ENCODE measurements at places on chromosomes 6 and 20. TPM values are rescaled to one million over a fixed set of nuclear protein-coding genes. Genes with fewer than 3 reads are reported as not detected.

DNA sequence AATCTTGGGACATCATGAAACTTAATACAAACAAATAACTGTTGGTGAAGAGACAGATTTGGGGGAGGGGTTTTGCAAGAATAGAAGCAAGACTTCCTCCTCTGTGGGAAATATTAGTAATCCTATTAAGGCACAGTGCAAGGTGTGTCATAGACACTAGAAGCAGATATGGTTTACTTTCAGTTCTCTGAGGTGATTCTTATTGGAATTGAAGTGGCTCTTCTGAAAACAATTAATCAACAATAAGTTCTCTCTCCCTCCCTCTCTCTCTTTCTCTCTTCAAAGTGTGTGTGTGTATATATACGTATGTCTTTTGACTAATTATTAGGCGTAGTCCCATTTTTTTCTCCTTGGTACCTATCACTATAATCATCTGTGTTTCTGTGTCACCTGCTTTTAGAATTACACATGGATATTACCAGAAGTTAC lies 99.8 kb downstream of the HIVEP2 start:
- no peak for DNase-seq

DNA sequence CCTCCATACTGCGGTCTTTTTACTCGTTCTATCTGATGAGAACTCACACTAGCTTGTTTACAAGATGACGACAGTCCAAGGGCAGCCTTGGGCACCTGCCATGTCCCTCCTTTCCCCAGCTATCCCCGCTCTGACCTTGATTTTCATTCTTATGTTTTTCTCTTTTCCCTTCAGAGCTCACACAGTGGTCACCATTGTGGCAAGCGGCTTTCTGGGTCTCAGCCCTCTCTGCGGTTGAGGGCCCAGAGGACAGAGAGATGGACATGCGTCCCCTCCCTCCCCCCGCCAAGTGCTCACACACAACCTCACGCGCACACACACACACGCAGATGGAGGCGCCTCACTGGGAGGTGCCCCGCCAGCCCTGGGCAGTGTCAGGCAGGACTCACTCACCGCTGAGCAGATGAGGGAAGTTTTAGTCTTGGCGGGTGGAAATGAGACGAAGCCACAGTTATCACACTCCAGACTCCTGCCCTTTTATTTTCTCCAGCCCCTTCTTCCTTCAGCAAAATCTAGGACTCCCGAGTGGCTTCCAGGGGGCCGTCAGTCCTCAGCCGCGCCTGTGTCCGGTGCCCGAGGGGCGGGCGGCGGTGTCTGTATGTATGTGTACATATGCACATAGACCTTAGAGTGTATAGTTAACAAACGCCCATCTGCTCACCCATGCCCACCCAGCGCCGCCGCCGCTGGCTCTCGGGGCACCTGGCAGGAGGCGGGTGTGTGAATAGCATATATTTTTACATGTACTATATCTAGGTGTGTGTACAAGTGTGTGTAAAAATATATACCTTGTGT lies 13.8 kb upstream of the MYL9 start:
- DNase-seq, result no peak

DNA sequence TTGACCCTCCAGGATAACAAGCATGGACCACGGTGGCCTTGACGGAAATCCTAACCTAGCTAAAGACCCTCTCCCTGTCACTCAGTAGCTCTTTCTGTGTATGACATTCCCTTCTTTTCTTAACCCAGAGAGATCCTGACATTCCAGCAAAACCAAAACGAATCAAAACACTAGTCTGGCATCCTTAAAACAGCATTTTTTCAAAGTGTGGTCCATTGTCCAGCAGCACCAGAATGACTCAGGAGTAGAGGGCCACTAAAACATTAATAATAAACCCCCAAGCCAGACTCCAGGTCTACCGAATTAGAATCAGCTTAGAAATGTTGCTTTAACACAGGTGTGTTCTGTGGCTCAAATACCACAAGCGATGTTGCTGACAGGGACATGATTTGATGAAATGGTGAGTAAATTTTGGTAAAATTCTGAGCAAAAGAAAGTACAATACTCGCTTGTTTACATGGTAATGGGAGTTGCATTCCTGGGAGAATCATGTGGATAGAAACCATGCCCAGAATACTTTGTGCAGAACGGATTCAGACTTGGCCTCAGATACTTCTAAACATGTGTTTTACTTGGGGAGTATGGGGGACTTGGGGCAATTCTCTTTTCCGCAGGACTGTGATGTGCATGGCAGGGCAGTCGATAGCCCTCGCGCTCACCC lies 174.2 kb upstream of the KCNG1 start:
- DNase-seq, result no peak

DNA sequence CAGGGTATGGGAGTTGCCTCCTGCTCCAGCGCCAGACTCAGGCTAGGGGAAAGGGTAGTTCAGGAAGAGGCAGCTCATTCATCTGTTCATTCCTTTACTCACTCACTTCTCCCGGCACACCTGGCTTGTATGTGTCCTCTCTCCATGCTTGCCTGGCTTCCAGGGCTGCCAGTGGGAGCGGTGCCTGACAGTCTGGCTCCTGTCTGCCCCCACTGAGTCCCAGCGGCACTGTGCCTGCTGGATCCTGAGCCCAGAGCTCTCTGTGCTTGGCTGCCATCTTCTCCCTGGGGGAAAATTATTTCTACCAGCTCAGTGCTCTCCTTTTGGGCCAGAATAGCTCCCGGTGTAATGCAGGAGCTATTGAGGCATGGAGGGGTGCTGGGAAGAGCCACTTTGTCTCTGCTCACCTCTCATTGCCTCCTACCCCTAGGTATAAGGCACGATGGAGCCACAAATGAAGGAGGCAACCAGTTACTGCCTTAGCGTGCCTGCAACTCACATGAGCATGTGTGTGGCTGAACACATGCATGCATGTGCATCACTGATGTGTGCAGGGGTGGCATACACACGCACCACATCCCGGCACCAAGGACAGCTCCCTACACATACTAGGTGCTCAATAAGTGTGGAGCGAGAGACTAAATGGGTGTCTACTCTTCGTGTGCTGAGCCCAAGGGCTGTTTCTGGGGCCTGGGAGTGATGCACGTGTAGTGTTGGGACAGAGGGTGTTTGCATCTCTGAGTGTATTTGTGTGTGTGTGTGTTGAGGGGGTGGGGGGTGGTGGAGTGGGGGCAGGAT lies 46.6 kb downstream of the CDH22 start:
- no peak for DNase-seq

DNA sequence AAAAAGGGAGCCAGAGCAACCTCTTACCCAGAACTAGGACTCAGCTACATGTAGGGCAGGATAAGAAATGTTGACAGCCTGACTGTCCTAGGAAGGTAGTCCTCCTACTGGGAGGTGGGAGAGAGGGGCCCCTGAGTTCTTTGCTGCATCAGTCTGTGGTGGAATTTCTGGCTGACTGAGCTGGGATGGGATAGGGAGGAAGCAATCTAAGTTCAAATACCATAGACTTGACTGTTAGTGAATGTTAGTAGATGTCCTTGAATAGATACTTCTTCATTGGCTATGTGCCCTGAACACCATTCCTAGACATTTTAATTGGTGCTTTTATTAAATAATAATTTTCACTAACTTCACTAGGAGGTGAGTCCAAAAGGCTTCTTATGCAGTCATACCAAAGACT lies 1343.6 kb upstream of the CITED2 start:
- no peak for DNase-seq

DNA sequence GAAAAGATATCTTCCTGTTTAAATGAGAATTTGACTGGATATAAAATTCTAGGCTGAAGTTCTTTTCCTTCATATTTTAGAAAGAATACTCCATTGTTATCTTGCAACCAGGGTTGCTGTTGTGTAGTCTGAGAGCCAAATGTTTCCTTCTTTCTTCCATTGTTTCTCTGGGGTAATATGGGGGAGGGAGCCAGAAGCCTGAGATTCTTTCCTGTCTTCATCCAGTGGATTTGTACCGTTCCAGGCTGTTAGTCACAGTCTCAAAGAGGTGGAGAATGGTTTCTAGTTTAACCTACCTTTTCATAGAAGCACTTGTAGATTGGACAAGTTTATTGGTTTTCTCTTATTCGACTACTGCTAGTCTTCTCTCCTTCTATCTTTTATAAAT lies 6.1 kb upstream of the ULBP3 start:
- no peak for DNase-seq

DNA sequence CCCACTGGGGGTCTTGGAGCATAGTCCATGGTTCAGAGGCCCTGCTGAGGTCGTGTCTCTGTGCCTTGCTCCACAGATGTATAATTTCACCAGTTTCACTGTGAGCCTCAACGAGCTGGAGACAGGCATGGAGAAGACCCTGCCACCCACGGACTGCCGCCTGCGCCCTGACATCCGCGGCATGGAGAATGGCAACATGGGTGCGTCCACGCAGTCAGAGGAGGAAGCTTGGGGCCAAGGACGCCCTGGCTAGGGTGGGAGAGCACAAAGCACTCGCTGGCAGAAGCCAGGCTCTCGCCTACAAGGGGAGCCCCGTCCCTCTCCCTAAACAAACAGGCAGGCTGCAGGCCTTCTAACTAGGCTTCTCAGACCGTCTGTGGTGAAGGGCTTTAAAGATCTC lies 13.7 kb upstream of the ADRM1 start:
- no peak for DNase-seq

DNA sequence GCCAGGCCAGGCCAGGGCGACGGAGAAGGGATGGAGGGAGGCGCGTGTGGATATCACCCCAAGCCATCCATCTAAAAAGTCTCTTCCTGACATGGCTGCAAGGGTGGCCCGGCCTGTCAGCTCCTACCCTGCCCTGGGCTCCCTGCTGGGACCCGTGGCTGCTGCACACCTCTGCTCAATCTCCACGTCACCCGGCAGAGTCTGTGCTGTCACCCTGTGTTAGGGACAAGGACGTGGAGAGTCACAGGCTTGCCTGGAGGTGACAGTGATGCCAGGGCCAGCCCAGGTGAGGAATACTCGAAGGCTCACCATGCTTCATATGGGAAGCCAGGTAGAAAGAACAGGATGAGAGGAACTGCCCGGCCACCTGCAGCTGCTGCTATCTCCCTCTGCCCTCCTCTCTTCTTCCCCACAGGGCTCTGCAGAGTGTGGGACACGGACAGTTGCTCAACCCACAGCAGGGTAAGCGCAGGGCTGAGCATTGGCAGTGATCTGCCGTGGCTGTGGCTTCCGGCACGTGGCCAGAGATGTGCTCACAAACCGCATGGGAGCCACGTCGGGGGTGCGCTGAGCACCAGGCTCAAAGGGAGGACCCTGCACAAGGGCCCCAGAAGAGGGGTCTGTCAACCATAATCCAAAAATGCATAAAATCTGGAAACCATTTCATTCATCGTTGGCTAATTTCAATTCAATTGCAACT lies 214.3 kb downstream of the DLL1 start:
- DNase-seq, result no peak

DNA sequence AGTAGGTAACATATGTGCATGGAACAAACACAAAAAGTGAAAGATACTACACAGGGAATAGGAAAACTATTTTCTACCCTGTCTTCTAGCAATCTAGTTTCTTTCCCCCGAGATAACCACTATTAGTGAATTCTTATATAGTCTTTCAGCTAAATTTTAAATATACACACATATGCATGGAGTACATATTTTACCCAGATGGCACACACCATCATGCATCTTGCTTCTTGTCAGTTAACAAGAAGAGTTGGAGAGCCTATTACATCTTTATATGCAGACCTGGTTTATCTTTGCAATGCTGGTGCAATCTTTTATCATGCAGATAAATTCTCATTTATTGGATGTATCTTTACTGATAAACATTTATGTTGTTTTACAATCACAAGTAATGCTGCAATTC lies 100.4 kb downstream of the OTOR start:
- DNase-seq, result no peak

DNA sequence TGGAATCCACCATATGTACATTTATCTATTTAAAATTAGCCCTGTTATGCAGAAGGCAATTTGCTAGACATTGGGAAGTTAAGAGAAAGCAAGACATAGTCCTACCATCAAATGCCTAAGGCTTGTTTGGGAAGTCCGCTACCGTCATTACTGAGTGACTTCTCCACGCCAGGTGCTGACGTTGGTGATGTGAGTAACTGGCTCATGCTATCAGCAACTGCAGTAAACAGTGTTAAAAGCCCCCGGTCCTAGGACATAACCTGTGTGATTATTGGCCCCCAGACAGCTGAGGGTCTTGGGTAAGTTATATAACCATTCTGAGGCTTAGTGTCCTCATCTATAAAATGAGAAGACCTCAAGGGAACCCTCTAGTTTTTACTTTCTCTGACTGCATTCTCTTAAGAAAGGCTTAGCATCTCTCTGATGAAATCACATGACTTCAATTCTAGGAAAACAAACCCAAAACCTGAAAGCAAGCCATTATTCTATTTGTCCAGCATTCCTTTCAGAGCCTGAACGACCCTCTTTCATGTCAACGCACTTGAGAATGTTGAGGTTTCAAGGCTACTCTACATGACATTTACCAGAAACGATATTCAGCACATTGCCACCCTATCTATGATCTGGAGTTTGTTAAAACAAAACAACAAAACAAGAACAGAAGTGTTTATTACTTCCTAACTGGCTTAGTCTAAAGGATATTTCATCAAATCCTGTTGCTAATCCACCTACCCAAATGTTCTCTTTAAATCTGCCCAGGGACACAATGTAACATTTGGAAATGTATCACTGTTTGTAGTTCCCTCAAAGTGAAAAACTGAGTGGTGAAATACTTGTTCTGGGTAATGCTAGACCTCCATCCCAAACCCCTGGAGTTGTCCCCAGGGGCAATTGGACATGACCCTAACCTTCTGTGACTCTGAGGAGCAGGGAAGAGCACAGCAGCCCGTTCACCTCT lies 133.8 kb downstream of the BTBD3 start:
- DNase-seq, result no peak

- no peak for DNase-seq
Measured at GRCh38 chr20:63737945-63738686, 1.5 kb upstream of the SLC2A4RG start.

GRCh38 chr6:119052292-119052889 lies 26.1 kb downstream of the FAM184A start:
- DNase-seq, result no peak

- DNase-seq, result no peak
Measured at GRCh38 chr6:19558201-19558600, 279.0 kb upstream of the ID4 start.

GRCh38 chr20:45044084-45044573 lies 56.8 kb downstream of the KCNS1 start:
- peak; percentile 28 for DNase-seq

GRCh38 chr20:12166053-12166717 lies 248.5 kb downstream of the BTBD3 start:
- DNase-seq, result no peak

- DNase-seq, result no peak
Measured at GRCh38 chr20:3924304-3925112, 35.3 kb downstream of the PANK2 start.

SLC17A3 gene
- total RNA-seq, result 0.58 TPM

KLHDC3 gene
- total RNA-seq, result 66.9 TPM

RFX6 gene
- total RNA-seq, result not detected

DACT2 gene
- not detected for total RNA-seq

MATN4 gene
- total RNA-seq, result not detected

SUMO4 gene
- 8.5 TPM for total RNA-seq

PAK5 gene
- not detected for total RNA-seq

KCNB1 gene
- total RNA-seq, result 0.03 TPM

C4A gene
- 6.1 TPM for total RNA-seq

SPEF1 gene
- not detected for total RNA-seq

PCSK2 gene
- total RNA-seq, result not detected

OR2B6 gene
- not detected for total RNA-seq
